ENCODE measurements at places on chromosomes 4 and X.
A peak's percentile ranks its signal among the peaks of the same experiment; 100 is the strongest.

- DNase-seq = no peak
Observed at GRCh38 chr4:73740353-73740778, at the start of gene CXCL8. Gene CXCL8 (plus strand): TSS chr4:73740569. CDS start chr4:73740659, 90 bp downstream.

GRCh38 chrX:103175944-103176753 lies 38.8 kb upstream of the BEX4 start:
- peak; percentile 45 for DNase-seq

GRCh38 chrX:79084923-79085322 lies 59.6 kb upstream of the GPR174 start:
- DNase-seq = no peak

DNA sequence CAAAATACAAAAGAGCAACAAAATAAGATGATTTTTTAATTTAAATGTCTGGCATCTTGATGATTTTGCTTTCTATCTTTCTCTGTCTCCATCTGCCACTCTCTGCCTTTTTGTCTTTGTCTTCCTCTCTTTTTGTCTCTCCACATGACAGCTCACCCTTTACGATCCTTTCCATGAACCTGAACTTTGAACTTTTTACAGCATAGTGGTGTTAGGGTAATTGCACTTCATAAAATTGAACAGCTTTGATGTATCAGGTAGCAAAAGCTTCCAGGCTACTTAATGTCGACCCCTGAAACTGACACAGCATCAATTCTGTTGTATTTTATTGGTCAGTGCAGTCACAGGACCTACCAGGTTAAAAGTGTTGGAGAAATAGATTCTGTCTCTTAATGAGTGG lies 1517.0 kb downstream of the ADGRL3 start:
- DNase-seq = no peak

DNA sequence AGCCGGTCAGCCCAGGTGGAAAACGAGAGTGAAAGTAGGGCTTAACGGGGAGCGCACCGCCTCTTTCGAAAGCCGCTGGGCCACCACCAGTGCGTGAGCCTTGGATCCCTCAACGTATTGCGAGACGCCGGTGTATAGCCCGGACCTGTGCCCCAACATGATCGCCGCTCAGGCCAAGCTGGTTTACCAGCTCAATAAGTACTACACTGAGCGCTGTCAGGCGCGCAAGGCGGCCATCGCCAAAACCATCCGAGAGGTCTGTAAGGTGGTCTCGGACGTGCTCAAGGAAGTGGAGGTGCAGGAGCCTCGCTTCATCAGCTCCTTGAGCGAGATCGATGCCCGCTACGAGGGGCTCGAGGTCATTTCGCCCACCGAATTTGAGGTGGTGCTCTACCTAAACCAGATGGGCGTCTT lies 929 bp downstream of the MAB21L2 start:
- no peak for DNase-seq

DNA sequence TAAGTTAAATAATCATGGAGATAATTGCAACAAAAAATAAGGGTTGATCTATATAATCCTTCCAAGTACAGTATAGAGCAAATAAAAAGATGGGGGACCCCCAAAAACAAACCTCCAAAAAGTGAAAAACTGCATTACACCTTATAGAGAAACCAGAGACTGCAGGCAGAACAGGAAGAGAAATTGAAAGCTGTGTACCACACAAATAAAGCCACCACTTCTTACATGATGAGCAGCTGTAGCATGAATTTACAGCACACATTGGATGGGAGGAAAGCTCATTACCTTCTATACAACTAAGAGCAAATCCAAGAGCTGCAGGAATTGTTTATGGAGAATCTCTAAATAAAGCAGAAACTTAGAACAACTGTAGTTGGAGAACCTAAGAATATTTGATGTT lies 152.4 kb upstream of the PDE5A start:
- DNase-seq = no peak

GRCh38 chr4:10803713-10804343 lies 119.3 kb upstream of the CLNK start:
- no peak for DNase-seq

All from CD4-positive, alpha-beta T cell treated with Interleukin-15 for 4 hours (primary cell).